GM19239 (cell line): ENCODE measurements at places on chromosomes 12 and 14.

GRCh38 chr12:126193190-126193589 is 1128.0 kb downstream of the AACS start:
- DNase-seq, result no peak

DNA sequence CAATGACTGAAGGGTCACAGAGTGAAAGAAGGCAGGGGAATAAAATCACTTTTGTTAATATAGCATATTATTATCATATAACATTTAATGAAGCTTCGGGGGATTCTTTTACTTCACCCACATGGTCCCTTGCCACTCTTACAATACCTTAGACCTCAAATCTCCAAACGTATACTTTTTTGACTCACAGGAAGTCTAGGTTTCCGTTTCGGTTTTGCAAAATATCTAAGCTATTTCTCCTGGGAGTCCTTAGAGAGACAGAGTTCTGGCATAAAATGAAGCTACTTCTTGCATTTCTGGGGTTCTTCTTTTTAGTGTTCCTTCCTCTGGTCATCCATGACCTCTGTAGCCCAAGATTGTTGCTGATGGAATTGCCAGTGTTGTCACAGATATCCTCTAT is 590.5 kb upstream of the ATP2B1 start:
- peak; percentile 2 for DNase-seq

DNA sequence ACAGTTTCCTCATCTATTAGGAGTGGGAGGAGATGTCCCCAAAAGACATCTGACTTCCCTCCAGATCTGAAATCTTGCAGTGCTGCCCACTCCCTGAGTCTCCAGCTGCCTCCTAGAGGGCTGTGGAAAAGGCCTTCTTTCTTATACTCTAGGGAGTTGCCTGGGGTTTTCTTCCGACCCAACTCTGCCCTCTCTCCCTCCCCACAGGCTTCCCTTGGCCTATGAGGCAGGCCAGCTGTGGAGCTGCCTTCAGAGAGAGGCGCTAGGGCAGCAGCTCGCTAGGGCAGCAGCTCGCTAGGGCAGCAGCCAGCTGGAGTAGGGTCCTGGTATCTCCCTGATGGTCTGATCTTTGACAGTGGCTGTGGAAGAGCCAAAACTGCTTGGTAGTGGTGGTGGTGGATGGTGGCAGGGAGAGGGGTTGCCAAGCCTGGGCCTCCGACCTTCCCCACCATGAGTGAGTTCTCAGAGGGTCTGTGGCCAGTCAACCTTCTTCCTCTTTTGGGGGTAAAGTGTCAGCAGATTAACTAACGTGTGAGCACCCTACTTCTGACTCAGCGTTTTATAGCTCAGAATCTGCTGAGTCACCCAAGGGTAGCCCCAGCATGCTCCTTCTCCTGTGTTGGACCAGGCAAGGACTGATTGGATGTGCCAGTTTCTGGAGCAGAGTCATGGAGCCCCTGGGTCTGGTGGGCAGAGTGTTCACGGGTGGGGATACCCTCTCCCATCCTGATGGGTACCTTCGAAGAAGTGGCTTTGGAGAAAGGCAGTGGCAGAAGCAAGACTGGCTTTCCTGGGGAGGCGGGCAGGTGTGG is 2.3 kb downstream of the SLC48A1 start:
- no peak for DNase-seq

- no peak for DNase-seq
These were observed 258.7 kb downstream of the FLRT2 start for GRCh38 chr14:85788470-85789233.

- DNase-seq, result no peak
These were observed 21.3 kb downstream of the MYBPC1 start for GRCh38 chr12:101616027-101616494.

- no peak for DNase-seq
These were observed 83.9 kb downstream of the ZFP36L1 start for GRCh38 chr14:68709007-68709406.

GRCh38 chr12:29104516-29104915 is 44.6 kb upstream of the FAR2 start:
- no peak for DNase-seq

DNA sequence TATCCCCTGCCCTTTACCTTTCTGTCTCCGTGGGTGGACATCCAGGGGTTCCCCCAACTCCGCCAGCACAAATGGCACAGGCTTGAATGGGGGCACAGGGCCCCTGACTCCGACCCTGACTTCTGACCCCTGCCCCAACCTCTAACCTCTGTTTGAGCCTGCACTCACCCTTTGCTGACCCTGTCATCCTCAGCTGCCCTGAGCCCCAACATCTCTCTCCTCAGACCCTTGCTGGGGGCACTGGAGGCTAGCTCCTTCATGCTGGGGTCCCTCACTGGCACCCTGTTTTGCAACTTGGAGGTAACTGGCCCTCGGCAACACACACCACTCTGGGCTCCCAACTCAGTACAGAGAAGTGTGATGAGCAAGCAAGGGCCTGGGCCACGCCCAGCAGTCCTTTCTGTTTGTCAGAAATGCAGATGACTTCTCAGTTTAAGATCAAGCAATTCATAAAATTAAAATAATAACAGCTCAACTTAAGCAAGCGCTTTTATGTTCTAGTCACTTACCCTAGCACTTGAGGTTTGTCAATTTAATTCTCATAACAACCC is 2.1 kb downstream of the IFI27 start:
- no peak for DNase-seq

- peak; percentile 44 for DNase-seq
These were observed 199.7 kb downstream of the ANO2 start for GRCh38 chr12:5745251-5745888.

DNA sequence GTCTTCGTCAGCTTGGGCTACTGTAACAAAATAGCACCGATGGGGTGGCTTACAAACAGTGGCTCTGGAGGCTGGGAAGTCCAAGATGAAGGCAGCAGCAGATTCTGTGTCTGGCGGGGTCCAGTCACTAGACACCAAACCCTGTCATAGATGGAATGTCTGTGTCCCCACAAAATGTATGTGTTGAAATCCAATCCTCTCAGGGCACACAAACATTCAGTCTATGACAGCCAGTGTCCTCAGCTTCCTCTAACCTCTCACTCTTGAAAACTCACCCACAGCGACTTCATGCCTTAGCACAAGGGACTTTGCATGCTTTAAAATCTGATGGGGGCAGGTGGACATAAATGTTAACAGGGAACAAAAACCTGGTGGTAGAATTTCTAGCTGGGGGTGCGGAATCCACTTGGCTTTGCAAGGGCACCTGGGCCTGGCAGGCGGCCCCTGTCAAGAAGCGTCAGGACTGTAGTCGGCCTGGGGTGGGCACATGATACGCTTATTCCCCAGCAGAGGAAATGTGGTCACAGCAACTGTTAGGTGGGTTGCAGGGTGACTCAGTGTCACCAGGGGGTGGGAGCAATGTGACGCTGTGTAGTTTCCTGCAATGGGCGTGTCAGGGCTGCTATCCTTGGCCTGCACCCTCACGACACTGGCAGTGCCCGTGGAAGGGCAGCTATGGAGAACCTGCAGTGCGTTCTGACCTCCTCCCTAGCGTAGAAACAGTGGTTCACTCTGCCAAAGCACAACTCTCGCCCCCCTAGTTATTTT is 17.7 kb downstream of the RIN3 start:
- DNase-seq, result no peak

- no peak for DNase-seq
These were observed at the start of gene CMKLR1 for GRCh38 chr12:108338915-108339657. Gene CMKLR1, minus strand, starts transcription at chr12:108339311. Its CDS starts 45,720 bp downstream, at chr12:108293591.

GRCh38 chr12:104741497-104742367 is 216.4 kb downstream of the SLC41A2 start:
- DNase-seq, result no peak

DNA sequence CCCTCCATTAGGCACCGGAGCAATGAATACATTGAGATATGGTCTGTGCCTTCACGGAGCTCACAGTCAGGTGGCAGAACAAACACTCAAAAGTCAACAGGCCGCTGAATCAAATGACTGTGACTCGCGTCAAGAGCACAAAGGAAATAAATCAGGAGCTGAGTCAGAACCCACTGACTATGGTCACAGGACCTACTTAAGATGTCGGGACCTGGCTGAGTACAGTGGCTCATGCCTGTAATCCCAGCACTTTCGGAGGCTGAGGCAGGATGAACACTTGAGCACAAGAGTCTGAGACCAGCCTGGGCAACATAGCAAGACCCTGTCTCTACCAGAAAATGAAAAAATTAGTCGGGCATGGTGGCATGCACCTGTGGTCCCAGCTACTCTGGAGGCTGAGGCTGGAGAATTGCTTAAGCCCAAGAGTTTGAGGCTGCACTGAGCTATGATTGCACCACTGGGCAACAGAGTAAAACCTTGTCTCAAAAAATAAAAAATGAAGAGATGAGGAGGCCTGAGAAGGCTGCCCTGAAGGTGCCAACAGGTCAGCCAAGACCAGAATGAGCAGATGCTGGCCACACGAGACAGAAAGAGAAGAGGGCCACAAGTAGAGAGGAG is 19.9 kb downstream of the TMEM233 start:
- no peak for DNase-seq

DNA sequence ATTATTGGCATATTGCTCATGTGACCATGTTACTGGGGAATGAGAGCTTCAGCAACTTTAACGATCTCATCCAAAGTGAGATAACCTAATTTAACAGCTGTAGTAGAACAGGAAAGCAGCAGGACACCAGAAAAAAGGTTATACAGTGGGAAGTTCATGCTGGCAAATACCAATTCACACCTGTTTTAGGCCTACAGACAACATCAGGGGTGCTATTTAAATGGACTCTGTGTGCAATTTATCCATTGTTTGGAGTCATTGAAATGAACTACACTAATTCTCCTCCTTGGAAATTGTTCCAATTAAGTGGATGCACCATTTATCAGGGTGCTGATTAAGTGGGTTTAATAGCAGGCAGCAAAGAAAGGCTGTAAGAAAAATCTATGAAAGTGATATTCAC is 424.4 kb upstream of the LMO3 start:
- no peak for DNase-seq

DNA sequence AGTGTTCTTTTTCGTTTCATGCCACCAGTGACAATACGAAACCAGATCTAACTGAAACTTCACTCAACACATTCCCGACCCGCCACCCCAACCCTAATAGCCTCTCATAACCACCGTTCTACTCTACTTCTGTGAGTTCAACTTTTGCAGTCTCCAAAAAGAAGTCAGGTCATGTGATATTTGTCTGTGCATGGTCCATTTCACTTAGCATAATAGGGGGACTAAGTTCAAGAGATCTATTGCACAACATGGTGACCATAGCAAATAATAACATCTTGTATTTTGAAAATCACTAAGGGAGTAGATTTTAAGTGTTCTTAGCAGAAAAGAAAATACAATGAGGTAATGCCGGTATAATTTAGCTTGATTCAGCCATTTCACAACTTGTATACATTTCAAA is 376.4 kb downstream of the DIO2 start:
- DNase-seq, result no peak

- DNase-seq, result no peak
These were observed 4.2 kb upstream of the CLMN start for GRCh38 chr14:95323917-95324316.

- DNase-seq, result no peak
These were observed 61.3 kb upstream of the CORO1C start for GRCh38 chr12:108792361-108793292.

DNA sequence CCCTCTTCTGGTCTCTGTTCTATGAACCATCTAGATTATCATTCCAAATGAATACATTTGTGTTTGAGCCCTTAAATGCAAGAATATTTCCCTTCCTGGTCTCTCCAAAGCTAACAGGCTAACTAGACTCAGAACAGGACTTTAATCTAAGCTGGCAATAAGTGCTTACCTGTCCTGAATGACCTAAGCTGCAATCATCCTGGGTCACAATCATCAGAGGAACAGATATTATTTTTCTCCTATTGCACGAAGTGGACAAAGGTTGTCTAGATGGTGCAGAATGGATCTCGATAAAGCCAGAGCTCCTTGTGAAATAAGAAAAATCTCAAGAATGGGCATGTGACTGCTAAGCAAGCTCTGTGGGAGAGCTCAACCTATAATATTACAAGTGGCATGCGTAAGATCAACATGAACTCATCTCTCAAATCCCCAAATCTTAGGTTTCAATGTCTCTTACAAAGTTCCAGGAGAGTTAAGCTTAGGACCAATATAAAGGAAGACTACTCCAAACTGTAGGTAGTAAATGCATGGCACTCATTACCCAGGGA is 10.6 kb upstream of the NUMB start:
- DNase-seq, result no peak

DNA sequence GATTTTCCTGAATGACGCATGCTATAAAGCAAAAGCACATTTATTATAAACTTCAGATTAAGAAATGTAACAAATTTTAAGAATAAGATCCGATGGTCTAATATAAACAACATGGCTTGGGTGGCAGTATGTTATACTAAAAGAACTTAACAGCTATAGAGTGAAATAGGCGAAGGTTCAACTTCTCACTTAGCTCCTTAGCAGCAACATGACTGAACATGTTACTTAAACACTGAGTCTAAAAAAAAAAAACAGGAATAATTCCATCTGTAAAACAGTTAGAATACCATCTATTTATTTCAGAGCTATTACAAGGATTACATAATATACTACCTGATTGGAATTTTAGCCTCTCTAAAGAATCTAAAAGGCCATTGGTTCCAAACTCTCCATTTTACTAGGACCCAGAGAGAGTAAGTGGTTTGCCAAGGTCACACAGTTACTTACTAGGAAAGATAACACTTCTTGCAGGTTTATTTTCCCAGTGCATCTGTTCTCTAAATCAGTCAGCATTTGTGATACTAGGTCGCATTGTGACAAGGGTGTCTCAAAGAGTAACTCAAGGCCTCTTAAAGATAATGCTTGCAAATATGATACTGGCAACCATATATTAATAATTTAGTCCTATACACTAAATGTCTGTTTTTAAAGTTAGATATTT is 14.8 kb downstream of the OSBPL8 start:
- DNase-seq, result no peak

- no peak for DNase-seq
These were observed 2.3 kb downstream of the LARP4 start for GRCh38 chr12:50403001-50403440.

- DNase-seq, result no peak
These were observed 26.0 kb upstream of the LTBP2 start for GRCh38 chr14:74638066-74638465.

GRCh38 chr14:21038441-21039422 is 3.4 kb upstream of the RNASE7 start:
- no peak for DNase-seq
